ENCODE measurements at places on chromosomes 12 and 14.

DNA sequence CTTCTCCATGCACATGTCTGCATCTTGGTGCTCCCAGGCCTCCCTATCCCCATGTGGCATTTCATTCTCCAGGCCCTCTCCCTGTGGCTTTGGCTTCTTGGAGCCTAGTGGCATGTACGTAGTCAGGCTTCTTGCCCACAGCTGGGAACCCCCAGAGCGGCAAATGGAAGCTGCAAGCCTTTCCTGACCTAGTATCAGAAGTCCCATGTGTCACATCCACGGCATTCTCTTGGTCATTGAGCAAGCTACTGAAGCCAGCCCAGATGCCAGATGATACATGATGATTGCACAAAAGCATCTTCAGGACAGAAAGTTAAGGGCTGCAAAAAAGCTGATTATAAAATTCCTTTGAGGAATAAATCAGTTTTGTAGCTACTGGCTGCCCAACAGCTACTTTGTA, 154.9 kb downstream of the PELI2 start:
- no peak for DNase-seq

DNA sequence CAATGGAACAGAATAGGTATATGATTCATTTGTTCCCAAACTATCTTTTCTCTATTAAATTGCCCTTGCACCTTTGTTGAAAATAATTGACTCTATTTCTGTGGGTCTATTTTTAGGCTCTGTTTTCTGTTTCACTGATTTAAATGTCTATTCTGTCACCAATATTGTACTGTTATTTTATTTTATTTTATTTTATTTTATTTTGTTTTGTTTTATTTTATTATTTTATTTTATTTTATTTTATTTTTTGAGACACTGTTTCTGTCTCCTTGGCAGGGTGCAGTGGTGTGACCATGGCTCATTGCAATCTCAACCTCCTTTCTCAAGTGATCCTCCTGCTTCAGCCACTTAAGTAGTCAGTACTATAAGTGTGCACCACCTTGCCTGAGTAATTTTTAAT, 34.9 kb downstream of the OR4N2 start:
- no peak for DNase-seq

DNA sequence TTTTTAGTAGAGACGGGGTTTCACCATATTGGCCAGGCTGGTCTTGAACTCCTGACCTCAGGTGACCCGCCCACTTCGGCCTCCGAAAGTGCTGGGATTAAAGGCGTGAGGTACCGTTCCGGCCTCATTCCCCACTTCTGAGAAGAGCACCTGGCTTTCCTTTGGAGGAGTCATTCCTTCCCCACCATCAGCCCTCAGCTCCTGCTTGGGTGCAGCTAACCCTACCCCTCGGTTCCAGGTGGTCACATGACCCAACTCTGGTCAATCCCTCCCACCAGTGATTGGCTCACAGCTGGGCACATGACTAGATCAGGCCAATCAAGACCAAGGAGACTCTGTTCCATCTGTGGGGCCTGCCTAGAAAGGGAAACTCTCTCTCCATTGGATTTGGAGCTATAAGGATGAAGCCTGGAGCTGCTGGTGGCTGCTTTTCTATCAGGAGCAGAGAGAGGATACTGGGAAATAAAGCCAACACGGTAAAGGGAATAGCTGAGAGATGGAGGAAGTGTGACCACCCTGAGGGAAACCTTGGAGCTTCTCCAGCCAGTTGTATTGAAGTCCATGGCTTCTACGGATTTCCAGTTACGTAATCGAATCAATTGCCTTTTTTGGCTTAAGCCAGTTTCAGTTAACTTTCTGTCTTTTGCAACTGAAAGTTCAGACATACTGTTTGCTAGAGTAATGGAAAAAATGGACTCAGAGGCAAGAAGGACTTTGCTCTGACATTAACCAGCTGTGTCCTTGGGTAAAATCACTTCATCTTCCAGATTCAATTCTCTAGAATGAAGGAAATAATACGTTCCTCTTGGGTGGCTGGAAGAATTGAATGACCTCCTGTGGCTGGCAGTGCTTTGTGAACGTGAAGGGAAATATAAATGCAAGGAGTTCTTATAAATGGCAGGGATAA, 19.7 kb upstream of the IFT81 start:
- DNase-seq, result no peak

GRCh38 chr12:68771223-68771925, 25.4 kb downstream of the SLC35E3 start:
- no peak for DNase-seq

- DNase-seq, result no peak
Measured at GRCh38 chr14:91284791-91285548, 40.5 kb upstream of the GPR68 start.

GRCh38 chr12:120100630-120101029, 15.9 kb downstream of the RAB35 start:
- DNase-seq, result no peak

- DNase-seq, result peak; percentile 59
Measured at GRCh38 chr12:14256555-14257169, 108.8 kb upstream of the ATF7IP start.

DNA sequence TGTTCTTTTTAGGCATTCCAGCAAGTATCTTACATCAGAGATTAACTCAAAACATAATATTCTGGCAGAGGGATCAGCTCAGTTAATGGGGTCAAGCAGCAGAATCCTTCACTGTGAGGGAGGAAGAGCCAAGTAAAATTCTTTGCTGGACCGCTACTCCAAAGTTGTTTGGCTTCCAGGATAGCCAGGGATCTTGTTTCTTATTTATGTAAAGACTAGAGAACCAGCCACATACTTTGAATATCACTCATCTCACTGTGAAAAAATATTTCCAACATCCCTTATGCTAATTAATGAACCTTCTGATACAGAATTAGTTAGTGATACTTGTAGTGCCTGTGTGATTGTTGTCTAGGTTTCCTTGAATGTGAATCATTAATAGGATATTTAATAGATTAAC, 94.2 kb downstream of the PLEKHA5 start:
- DNase-seq, result no peak

- no peak for DNase-seq
Measured at GRCh38 chr14:93023039-93023438, 92.7 kb downstream of the ITPK1 start.

DNA sequence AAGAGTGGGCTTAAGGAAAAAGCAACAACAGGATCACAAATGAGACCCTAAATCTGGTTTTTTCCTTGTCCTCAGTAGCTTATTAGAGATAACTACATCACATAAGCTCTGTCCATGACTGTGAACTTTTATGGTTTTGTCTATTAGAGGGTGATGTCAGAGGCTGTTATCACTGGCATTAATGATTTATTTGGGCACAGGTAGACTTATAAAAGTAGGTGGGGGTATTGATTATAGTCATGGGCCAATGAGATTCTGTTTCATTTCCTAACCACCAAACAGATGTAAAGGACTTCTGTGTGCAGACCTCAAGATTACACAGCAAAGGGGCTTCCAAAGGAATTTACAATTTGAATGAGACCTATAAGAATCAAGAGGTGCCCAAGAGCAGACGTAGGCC, 316.4 kb downstream of the NRXN3 start:
- DNase-seq, result no peak

DNA sequence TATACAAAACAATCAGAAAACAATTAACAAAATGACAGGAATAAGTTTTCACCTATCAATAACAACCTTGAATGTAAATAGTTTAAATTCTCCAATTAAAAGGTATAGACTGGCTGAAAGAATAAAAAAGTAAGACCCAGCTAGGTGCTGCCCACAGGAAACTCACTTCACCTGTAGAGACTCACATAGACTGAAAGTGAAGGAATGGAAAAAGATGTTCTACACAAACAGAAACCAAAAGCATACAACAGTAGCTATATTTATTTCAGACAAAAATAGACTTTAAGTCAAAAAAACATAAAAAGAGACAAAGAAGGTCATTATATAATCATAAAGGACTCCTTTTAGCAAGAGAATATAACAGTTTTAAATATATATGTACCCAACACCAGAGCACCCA, 152.4 kb upstream of the PWP1 start:
- no peak for DNase-seq

DNA sequence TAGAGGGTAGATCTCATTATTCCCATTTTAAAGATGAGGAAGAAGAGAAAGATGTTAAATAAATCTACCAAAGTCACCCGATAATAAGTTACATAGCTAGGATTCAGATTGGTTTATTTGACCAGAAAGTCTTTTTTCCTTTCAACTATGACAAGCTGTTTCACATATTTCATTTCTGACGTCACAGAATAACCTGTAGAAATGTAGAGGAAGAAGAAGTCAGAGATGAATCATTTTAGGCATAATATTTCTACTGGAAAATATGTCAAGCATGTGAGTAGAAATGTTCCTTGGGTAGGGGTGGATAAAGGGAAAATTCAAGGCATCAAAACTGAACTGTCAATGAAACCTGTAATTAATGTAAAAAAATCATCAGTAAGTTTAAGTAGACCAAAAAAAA, 107.0 kb downstream of the MGST1 start:
- DNase-seq, result no peak

- no peak for DNase-seq
Measured at GRCh38 chr12:54719691-54720090, 71.5 kb upstream of the DCD start.

- no peak for DNase-seq
Measured at GRCh38 chr14:62084020-62084419, 321.8 kb downstream of the SNAPC1 start.

- DNase-seq, result no peak
Measured at GRCh38 chr12:92277795-92278194, 132.1 kb upstream of the BTG1 start.

GRCh38 chr12:23628806-23629205, 320.7 kb downstream of the SOX5 start:
- no peak for DNase-seq

GRCh38 chr14:49933128-49933527, 40.2 kb downstream of the ARF6 start:
- no peak for DNase-seq

DNA sequence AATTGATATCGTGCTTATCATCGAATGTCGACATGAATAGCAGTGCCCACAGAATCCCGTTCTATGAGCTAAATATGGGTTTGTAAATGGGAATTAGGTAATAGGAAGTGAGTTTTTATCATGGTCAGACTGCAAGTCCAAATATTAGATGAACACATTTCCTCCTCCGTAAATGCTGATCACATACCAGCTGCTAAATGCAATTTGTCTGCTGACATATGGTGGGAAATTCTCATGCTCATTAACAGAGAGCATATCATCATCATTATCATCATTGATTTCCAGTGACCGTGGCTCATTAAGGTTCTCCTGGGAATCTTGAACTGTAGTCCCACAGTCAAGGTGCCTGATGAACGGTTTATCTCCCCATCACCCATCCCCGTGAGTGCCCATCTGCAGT, 998.8 kb upstream of the TMEM132C start:
- no peak for DNase-seq

DNA sequence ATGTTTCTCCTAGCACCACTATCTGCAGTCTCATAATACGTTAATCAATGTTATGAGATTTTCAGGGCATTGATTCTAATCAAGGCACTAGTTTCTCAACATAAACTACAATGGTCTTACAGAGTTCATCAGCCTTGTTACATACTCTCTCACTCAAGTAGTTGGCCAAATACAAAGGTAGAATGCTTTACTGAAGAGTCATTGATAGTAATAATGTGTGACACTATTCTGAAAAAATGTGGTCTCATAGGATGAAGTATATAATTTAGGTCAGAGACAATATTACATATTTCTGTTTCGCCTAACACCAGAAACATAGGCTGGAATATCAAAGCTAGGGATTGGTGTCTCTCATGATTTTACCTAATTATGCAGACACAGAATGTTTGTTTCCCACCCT, 35.2 kb upstream of the MDGA2 start:
- no peak for DNase-seq

DNA sequence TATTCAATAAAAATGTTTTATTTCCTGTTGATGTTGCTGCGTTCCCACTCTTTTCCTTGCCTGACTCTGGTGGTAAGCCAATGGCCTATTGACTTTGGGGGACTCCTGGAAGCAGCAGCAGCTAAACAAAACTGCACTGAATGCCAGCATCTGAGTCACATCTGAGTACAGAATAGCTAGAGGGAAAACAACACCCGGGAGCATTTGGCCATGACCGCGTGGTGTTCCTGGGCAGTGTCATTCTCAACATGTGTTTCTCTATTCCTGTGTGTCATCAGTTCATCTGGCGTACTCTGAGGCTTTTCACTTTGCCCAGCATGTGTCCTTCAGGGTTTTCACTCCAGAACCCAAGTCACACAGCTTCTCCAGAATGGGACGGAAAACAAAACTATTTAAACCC, 238.8 kb downstream of the PAWR start:
- no peak for DNase-seq

GRCh38 chr12:98399532-98399931, 115.9 kb upstream of the TMPO start:
- no peak for DNase-seq

DNA sequence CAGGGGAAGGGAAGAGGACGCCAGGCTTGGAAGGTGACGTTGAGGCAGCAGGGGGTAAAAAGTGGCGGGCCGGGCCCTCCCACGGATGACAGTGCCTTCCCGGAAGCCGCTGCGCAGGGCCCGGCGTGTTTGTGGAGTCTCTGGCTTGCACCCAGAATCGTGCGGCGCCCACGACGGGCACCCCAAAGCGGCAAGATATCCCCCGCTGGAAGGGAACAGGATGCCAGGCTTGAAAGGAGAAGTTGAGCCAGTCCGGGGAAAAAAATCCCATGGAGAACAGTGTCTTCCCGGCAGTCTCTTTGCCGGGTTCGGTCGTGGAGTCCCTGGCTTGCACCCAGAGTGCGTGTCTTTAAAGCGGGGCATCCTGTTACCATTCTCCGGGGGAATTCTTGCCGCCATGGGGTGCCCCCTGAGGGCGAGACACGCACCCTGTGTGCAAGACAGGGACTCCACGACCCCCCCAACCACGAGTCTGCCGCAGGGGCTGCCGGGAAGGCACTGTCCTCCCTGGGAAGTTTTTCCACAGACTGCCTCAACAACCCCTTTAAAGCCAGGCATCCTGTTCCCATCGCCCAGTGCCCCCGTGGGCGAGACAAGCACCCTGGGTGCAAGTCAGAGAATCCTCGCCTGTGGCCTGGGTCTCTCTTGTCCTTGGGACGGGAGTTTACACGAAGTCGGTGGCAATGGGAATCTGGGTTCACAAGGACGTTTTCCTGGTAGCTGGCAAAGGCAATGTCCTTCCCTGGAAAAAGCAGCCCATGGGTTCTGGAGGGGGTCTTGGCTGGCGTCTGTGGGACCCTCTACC, 156.1 kb upstream of the ALG10B start:
- no peak for DNase-seq

GRCh38 chr14:104806625-104807465, 5.9 kb downstream of the ZBTB42 start:
- DNase-seq, result no peak

- no peak for DNase-seq
Measured at GRCh38 chr12:94191023-94191422, 42.6 kb downstream of the PLXNC1 start.

GRCh38 chr12:6849976-6850560, 1.0 kb downstream of the CDCA3 start:
- DNase-seq, result no peak

DNA sequence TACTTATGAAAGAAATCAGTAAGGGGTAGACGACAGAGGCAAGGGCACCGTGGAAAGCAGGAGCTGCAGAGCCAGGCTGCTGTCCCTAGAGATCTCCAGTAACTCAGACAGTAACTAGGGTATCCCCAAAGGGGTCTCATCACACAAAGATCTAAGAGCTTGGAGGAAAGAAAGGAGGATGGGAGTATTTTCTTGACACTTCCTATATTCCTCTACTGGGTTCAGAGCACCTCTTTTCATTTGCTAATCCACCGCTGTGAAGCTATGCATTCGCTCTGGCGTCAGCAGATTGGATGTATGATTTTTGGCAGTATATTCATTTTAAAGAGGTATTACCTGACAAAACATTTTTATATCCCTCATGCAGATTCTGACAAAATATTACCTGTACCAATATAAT, 12.6 kb downstream of the USP44 start:
- no peak for DNase-seq
